ENCODE measurements at places on chromosomes 16 and 17. TPM values are rescaled to one million over a fixed set of nuclear protein-coding genes. Genes with fewer than 3 reads are reported as not detected.
A peak's percentile ranks its signal among the peaks of the same experiment; 100 is the strongest.

CX3CL1 gene
- 0.15 TPM for total RNA-seq

MYCBPAP gene
- not detected for total RNA-seq

CMTM2 gene
- total RNA-seq = 0.42 TPM

CA10 gene
- total RNA-seq = not detected

GRCh38 chr16:27495191-27495590 lies 54.5 kb downstream of the GTF3C1 start:
- no peak overlapping the region for H3K27ac ChIP-seq
- DNase-seq = no peak
- peaks cover 40% of the 10 kb centered on the region for H3K36me3 ChIP-seq
- no peaks in the 10 kb centered on the region for H3K27me3 ChIP-seq
- H3K4me1 ChIP-seq = no peaks in the 10 kb centered on the region

DNA sequence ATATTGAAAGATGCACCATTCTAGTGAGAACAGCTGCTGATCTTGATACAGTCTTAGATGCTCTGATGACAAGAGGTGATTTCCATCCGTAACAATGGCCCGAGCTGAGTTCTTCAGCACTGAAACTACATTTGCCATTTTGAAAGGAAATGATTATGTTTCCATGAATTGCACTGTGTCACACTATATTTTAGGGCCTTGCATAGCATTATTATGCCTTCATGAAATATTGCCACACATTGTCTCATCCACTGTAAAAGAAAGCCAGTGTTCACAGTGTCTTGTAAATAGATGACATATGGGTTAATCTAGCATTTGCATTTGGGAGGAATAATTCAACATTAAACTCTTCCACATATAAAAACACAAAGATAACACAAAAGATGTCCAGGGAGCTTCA lies 438.3 kb upstream of the PSMD7 start:
- no peak overlapping the region for H3K27ac ChIP-seq
- H3K4me3 ChIP-seq = no peak overlapping the region
- DNase-seq = no peak
- peaks cover 28% of the 10 kb centered on the region for H3K27me3 ChIP-seq

- no peaks in the 10 kb centered on the region for H3K36me3 ChIP-seq
- H3K4me3 ChIP-seq = peak overlapping the region; percentile 57
- H3K27ac ChIP-seq = peak overlapping the region; percentile 67
- peaks cover 38% of the 10 kb centered on the region for H3K4me1 ChIP-seq
- peak; percentile 95 for DNase-seq
Observed at GRCh38 chr17:44137891-44138709, 3.6 kb upstream of the HROB start.

DNA sequence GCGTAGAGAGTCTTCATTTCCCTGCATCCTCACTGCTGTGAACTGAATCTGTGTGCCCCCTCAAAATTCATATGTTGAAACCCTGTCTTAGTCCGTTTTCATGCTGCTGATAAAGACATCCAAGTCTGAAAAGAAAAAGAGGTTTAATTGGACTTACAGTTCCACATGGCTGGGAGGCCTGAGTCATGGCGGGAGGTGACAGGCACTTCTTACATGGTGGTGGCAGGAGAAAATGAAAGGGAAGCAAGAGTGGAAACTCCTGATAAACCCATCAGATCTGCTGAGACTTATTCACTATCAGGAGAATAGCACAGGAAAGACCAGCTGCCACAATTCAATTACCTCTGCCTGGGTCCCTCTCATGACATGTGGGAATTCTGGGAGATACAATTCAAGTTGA lies 3.1 kb upstream of the CCDC42 start:
- DNase-seq = no peak
- no peak overlapping the region for H3K4me3 ChIP-seq
- no peaks in the 10 kb centered on the region for H3K36me3 ChIP-seq
- peaks cover 12% of the 10 kb centered on the region for H3K4me1 ChIP-seq

DNA sequence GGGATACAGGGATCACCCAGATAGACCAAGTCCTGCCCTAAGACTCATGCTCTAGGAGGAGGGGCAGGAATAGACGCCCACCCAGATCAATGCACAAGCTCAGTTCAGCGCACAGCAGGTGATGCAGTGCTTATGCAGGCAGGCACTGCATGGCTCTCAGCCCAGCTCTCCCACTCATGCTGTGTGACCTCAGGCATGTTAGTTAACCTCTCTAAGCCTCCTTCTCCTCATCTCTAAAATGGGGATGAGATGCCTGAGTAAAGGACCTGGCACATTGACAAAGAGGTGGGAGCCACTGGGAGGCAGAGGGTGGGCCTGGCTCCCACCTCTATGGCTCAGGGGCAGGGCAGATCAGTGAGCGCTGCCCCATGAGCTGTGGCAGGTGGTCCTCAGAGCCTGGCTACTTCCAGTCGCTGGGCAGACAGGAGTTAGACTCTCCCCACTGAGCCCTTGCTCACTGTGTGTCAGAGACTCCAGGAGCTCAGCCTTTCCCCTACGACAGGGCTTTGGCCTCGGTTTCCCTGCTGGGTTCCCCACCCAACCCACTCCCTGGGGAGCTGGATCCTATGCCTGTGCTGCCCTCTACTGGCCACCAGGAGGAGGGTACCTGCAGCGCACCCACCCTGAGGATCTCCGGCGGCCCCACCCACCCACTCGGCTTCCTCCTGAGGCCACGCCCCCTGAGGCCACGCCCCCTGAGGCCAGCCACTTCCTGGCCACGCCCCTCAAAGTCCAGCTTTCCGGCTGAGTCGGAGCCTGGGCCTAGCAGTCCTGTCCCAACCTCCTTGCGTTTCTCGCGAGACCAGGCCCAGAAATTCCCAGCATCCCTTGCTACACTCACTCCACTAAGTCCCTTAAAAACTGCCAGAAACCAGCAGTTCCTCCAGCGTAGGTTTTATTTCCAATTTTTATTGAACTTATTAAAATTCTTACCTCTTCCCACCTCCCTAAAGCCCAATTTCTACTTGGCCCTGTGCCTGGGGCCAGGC lies 196.1 kb downstream of the GSG1L start:
- H3K27ac ChIP-seq = peak overlapping the region; percentile 34
- 0 out of 2 replicates have a peak, but pooled peaks cover 2% of the 10 kb centered on the region for H3K27me3 ChIP-seq
- peaks cover 6% of the 10 kb centered on the region for H3K4me1 ChIP-seq
- H3K4me3 ChIP-seq = no peak overlapping the region
- no peaks in the 10 kb centered on the region for H3K36me3 ChIP-seq

- no peaks in the 10 kb centered on the region for H3K36me3 ChIP-seq
- no peaks in the 10 kb centered on the region for H3K27me3 ChIP-seq
- no peak overlapping the region for H3K27ac ChIP-seq
- H3K4me1 ChIP-seq = no peaks in the 10 kb centered on the region
Observed at GRCh38 chr16:84927621-84928591, 83.4 kb downstream of the ZDHHC7 start.

- no peaks in the 10 kb centered on the region for H3K4me1 ChIP-seq
- no peaks in the 10 kb centered on the region for H3K36me3 ChIP-seq
- no peak for DNase-seq
- no peak overlapping the region for H3K27ac ChIP-seq
Observed at GRCh38 chr17:14791221-14791620, 473.9 kb downstream of the PMP22 start.

Measured in HCT116 (cell line).